ENCODE measurements at places on chromosomes 6 and 20. TPM values are rescaled to one million over a fixed set of nuclear protein-coding genes. Genes with fewer than 3 reads are reported as not detected.

The TBC1D20 gene
- total RNA-seq = 13.2 TPM

The SSTR4 gene
- not detected for total RNA-seq

The ZBTB22 gene
- 9.7 TPM for total RNA-seq

The AK9 gene
- 2.8 TPM for total RNA-seq

The PEDS1 gene
- total RNA-seq = 15.4 TPM

- H3K4me1 ChIP-seq = no peaks in the 10 kb centered on the region
- no peak for DNase-seq
- H3K27ac ChIP-seq = no peak overlapping the region
- H3K36me3 ChIP-seq = no peaks in the 10 kb centered on the region
Observed at GRCh38 chr6:118012944-118013343, 105.9 kb downstream of the SLC35F1 start.

DNA sequence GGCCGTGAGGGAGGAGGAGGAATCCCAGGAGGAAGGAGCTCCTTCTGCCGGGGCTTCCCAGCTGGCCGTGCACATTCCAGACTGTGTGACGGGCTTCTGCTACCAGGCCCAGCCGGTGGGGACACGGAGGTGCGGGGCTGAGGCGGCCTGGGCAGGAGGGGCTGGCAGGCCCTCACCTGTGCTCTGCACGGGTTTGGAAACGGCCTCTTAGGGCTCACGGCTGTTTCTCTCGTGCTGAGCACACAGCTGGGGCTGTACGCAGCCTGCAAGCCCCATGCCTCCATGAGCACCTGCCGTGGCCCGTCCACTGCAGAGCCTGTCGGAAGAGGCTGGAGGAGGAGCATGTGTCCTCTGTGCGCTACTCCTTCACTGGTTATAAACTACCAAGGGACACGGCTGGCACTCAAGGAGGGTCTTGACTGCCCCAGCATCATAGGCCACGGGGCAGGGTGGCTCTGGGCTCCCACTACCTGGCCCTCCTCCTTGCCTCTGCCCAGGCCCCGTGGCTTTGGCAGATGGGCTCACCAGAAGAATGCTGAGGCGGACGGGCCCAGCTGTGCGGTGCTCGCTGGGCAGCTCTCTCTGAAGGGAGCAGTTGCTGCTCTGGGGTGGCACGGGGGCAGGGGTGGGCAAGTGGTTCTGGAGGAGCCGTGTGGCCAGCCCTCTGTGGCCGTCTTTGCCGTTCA, 15.8 kb downstream of the NPEPL1 start:
- H3K27ac ChIP-seq = no peak overlapping the region
- H3K36me3 ChIP-seq = no peaks in the 10 kb centered on the region
- no peak for DNase-seq
